ENCODE measurements at places on chromosomes 13 and 19.
A peak's percentile ranks its signal among the peaks of the same experiment; 100 is the strongest.

DNA sequence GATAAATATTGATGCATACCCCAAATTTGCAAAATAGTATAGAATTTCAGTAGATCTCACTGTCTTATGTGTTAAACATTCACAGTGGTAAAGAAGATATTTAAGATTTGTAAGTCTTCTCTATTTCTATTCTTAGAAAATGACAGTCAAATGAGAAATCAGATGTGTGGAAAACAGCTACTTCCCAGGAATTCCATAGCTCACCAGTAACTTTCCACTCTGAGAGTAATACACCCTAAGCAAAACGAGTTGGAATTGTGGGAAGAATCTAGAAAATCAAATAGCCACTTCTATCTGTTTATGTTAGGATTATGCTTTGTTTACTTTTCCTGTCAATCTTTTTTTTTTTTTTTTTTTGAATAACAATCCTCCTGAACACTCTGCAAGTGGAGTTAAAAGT, 69.1 kb downstream of the FLT1 start:
- DNase-seq: no peak

DNA sequence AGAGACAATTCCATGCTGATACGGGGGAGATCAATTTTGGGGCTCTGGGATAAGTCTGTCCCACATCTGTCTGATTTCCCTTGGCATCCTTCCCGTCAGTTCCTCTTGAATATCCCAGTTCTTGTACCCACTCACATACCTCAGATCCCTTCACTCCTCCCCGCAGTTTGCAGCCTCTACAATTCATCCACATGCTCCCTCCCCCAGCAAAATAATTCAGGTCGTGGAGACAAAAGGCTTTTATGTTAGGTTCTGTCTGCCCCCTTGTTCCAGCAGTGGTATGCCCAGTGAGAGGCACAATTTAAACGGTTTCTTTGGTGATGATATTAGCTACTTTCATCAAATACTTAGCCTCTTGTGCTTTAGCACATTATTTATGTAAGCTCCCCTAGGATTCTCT, 9.6 kb downstream of the RPS16 start:
- DNase-seq: no peak

- DNase-seq: no peak
Measured at GRCh38 chr13:31670831-31671617, 68.3 kb upstream of the RXFP2 start.

- DNase-seq: no peak
Measured at GRCh38 chr13:89749888-89750287, 1597.6 kb upstream of the MIR17HG start.

DNA sequence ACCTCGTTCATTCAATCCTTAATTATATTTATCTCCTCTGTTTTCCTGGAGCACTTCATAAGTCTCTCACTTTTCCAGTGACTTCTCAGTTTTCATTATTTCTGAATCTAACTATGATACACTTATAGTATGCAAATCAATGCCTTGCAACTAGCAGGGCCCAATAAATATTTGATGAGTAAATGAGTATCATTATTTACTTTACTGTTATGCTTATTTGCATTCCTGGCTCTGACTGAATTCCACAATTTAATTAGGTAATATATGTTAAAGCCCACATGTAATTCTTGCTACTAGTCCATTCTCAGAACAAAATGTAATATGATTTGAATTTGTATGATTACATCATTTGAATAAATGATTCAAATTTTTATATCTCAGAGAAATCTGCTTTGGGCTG, 1595.1 kb upstream of the MIR17HG start:
- DNase-seq: no peak

DNA sequence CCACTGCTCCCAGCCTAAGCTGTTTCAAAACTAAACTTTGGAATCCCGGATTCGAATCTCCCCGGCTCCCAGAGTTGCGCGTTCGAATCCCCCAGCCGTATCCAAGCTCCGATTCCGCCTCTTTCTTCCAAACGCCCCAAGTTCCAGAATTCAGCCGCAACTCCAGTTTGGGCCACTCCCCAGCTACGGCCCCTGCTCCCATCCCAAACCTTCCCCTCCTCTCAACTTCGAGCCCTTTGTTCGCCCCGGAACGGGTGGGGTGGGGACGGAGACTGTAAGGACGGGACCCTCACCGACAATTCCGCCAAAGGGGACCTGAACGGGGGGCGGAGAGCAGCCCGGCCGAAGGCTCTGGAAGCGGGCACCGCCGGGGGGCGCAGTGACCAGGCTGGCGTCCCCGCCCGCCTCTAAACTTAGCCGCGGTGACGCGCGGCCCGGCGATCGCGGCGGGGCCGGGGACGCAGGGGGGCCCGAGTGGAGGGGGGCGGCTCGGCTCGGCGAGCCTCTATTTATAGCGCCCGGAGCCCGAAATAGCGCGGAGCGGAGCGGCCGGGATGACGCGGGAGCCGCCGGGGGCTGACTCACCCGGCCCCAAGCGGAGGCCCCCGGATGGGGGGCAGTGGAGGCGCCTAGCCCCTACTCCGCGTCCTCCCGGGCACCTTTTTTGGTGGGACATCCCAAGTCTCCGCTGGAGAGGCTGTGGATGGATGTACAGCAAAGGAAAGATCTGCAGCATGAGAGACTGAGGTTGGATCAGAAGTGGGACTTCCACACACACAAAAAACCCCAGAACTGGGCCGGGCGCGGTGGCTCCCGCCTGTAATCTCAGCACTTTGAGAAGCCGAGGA, 4.9 kb upstream of the ERCC1 start:
- peak; percentile 55 for DNase-seq
